ENCODE measurements at places on chromosomes 12 and 14. TPM values are rescaled to one million over a fixed set of nuclear protein-coding genes. Genes with fewer than 3 reads are reported as not detected.

DNA sequence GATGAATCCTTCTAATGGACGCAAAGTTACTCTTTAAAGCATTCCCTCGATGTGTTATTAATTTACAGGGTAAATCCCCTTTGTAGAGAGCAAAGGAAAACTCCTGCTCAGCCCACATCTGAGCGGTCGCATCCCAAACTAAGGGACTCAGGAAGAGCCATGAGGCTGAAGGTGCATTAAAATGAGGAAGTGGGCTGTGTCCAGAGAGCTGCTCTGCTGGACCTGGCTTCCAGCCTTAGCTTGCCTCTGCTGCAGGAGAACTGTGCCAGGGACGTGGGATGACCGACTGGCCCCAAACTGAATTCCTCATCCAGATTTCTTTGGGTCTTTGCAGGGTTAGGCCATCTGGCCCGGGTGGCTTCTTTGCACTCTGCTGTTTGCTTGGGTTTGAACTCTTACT is 88.3 kb downstream of the FBXW8 start:
- H3K36me3 ChIP-seq: peaks cover 3% of the 10 kb centered on the region
- H3K27me3 ChIP-seq: no peaks in the 10 kb centered on the region
- H3K27ac ChIP-seq: no peak overlapping the region
- DNase-seq: no peak
- peaks cover 9% of the 10 kb centered on the region for H3K4me1 ChIP-seq
- H3K4me3 ChIP-seq: no peak overlapping the region

DNA sequence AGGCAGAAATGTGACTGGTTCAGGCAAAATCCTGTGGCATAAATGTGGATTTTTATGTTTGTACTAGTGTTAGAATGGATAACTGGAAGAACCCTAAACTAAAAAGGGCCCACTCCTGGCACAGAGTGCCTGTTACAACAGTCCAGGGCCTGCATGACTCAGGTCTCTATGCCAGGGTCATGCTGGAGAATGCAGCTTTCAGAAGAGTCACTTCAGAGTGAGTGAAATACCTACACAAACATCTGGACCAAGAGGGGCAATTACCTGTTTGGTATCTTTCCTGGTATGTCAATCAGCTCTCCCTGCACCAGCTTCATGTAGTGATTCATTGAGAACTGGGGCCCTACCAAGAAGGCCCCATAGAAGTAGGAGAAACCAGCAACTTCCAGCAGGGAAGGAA is 10.0 kb downstream of the EMG1 start:
- no peak for DNase-seq
- no peaks in the 10 kb centered on the region for H3K27me3 ChIP-seq
- no peak overlapping the region for H3K27ac ChIP-seq
- peaks cover 63% of the 10 kb centered on the region for H3K36me3 ChIP-seq
- H3K4me1 ChIP-seq: no peaks in the 10 kb centered on the region

Gene IGF1
- 22.9 TPM for total RNA-seq

GRCh38 chr14:41830714-41831406 is 224.2 kb downstream of the LRFN5 start:
- no peak overlapping the region for H3K27ac ChIP-seq
- H3K4me3 ChIP-seq: no peak overlapping the region
- no peak for DNase-seq
- H3K27me3 ChIP-seq: no peaks in the 10 kb centered on the region
- H3K4me1 ChIP-seq: no peaks in the 10 kb centered on the region

- no peak for DNase-seq
- H3K4me3 ChIP-seq: no peak overlapping the region
- H3K27me3 ChIP-seq: peaks cover 2% of the 10 kb centered on the region
- H3K27ac ChIP-seq: no peak overlapping the region
- no peaks in the 10 kb centered on the region for H3K4me1 ChIP-seq
- H3K36me3 ChIP-seq: no peaks in the 10 kb centered on the region
These were observed 44.8 kb upstream of the PRMT8 start for GRCh38 chr12:3446235-3446634.

GRCh38 chr12:113940357-113941207 is 25.5 kb downstream of the RBM19 start:
- H3K4me3 ChIP-seq: no peak overlapping the region
- no peaks in the 10 kb centered on the region for H3K4me1 ChIP-seq
- peaks cover 53% of the 10 kb centered on the region for H3K36me3 ChIP-seq
- no peak for DNase-seq
- H3K27ac ChIP-seq: no peak overlapping the region

Gene MARK3
- total RNA-seq: 112 TPM

GRCh38 chr12:111775205-111776193 is 8.8 kb downstream of the ALDH2 start:
- no peak overlapping the region for H3K4me3 ChIP-seq
- no peak for DNase-seq
- H3K27me3 ChIP-seq: no peaks in the 10 kb centered on the region
